SJCRH30 (cell line): ENCODE measurements at places on chromosomes 1 and 21. TPM values are rescaled to one million over a fixed set of nuclear protein-coding genes. Genes with fewer than 3 reads are reported as not detected.
A peak's percentile ranks its signal among the peaks of the same experiment; 100 is the strongest.

- H3K4me3 ChIP-seq, result no peak overlapping the region
- no peaks in the 10 kb centered on the region for H3K27me3 ChIP-seq
- H3K27ac ChIP-seq, result no peak overlapping the region
- DNase-seq, result no peak
- no peaks in the 10 kb centered on the region for H3K36me3 ChIP-seq
Measured at GRCh38 chr1:23249787-23250454, 32.6 kb upstream of the HTR1D start.

GRCh38 chr1:175656416-175656815 lies 87.0 kb downstream of the TNR start:
- no peaks in the 10 kb centered on the region for H3K4me1 ChIP-seq
- H3K36me3 ChIP-seq, result no peaks in the 10 kb centered on the region

DNA sequence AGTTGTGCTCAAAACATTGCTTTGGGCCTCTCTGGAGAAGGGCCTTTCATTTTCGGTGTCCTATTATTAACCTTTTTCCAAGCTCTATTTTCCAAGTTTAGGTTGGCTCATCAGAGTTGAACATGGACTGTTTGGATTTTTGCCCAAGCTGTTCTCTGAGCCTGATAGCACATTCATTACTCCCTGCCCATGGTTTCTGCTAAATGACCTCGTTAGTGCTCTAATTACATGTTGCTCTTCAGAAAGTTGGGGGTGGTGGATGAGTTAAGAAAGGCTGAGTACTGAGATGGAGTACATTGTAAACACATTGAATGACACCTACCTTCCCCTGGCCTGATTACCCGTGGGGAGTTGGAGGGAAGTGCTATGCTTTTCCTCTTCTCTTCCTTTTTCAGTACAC lies 38.9 kb downstream of the LMO4 start:
- no peaks in the 10 kb centered on the region for H3K4me1 ChIP-seq
- H3K27me3 ChIP-seq, result no peaks in the 10 kb centered on the region

DNA sequence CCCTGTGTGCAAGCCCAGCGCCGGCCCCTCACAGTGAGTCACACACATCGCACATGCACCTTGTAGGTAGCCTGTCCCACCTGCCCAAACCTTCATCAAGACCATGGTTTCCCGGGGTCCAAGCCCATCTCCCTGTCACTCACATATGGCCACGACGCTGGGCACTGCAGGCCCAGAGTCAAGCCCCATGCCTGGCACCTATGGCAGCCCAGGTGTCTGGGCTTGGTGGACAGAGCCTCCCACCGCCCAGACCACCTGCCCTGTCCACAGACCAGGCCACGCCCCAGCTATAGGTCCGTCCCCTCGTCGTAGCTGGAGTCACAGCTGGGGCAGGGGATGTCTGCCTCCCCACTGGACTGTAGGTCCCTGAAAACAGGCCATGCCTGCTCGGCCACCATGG lies 48.2 kb downstream of the MEGF6 start:
- H3K27me3 ChIP-seq, result peaks cover 67% of the 10 kb centered on the region
- no peak overlapping the region for H3K4me3 ChIP-seq
- H3K4me1 ChIP-seq, result no peaks in the 10 kb centered on the region
- H3K36me3 ChIP-seq, result no peaks in the 10 kb centered on the region

GRCh38 chr1:24925963-24926362 lies 4.1 kb downstream of the RUNX3 start:
- no peak for DNase-seq
- peaks cover 33% of the 10 kb centered on the region for H3K27me3 ChIP-seq
- H3K4me3 ChIP-seq, result no peak overlapping the region
- no peaks in the 10 kb centered on the region for H3K36me3 ChIP-seq

DNA sequence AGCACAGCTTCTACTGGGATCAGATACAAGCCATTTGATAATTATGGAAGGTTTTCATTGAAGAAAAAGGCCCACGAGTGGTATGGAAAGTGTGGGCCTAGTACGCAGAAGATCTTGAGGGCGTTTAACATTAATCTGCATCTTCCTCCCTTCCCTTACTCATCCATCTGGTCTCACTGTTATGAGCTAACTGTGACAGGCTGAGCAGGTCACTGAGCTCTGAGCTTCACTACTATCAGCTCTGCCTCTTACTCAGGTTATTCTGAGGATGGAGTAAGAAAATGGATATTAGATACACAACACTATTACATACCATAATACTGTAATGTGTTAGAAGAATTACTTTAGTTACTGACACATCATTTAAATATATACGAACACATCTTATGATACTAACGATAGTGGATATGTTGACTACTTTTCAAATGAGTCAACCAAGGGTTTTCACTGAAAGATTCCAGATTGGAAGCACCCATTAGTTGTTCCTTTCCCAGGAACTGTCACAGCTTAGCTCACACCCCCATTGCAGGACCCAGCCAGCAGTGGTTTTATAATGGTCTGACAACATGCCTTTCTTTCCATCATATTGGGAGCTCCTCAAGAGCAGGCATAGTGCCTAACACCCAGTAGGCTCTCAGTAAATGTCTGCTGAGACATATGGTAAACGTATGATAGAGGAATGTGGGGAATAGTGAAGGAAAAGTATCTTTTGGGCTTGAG lies 97.8 kb upstream of the C8B start:
- no peak for DNase-seq
- 0 out of 2 replicates have a peak, but pooled peaks cover 3% of the 10 kb centered on the region for H3K27me3 ChIP-seq
- H3K4me1 ChIP-seq, result no peaks in the 10 kb centered on the region
- H3K27ac ChIP-seq, result no peak overlapping the region
- H3K36me3 ChIP-seq, result no peaks in the 10 kb centered on the region

DNA sequence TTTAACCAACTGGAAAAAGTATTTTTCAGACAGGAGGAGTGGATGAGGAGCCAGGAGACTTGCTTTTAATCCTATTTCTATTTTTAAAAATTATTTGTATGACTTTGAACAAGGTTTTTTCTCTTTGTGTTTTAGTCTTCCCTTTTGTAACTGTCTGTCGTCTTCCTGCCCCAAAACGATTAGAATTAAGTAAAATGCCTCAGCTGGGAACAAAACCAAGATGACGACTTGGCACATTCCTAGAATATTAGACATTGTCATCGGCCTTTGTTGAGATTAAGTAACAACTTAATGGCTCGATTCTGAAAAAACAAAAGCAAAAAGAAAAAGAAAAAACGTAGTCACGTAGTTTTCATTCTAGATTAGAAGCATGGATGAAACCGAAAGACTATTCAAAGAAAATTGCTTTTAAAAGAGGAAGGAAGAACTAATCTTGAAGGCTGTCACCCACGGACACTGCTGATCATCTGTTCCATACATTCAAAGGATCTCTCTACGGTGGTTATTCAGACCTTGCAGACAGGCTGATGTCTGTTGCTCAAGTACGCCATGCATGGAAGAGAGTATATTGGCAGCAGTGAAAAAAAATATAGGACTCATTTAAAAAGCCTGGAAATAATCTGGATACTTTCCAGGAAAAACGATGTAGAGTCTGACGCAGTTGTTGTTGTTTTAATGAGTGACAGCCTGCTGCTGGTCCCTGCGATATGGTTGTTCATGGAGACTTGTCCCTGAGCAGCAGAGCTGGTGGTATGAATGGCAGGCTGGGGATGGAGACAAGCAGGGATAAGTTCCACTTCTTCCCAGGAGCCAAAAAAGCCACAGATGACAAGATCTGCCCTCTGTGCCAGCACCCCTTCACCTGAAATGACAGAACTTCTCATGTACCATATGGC lies 16.8 kb downstream of the GNG4 start:
- H3K36me3 ChIP-seq, result no peaks in the 10 kb centered on the region
- no peak overlapping the region for H3K4me3 ChIP-seq
- H3K27ac ChIP-seq, result 0 out of 2 replicates have a peak overlapping the region, but pooled peaks have one; percentile 17
- no peaks in the 10 kb centered on the region; the same call in 1 of the 2 replicates for H3K4me1 ChIP-seq

Gene C8B
- total RNA-seq, result not detected in 2 replicates

Gene MYOG
- total RNA-seq, result 525 and 538 TPM in 2 replicates

Gene SLFNL1
- 0.18 and 0.26 TPM in 2 replicates for total RNA-seq
